ENCODE measurements at places on chromosomes 5 and 9. TPM values are rescaled to one million over a fixed set of nuclear protein-coding genes. Genes with fewer than 3 reads are reported as not detected.

PCA3 gene
- total RNA-seq: 0.26 TPM

ANKRD31 gene
- 0.09 TPM for total RNA-seq

ACOT12 gene
- 0.17 TPM for total RNA-seq

CCL21 gene
- total RNA-seq: not detected

CRB2 gene
- total RNA-seq: not detected

MUSK gene
- 2.1 TPM for total RNA-seq

TAF11L10 gene
- total RNA-seq: not detected

WASHC1 gene
- total RNA-seq: 13.9 TPM

CEL gene
- 0.32 TPM for total RNA-seq

OR1J2 gene
- not detected for total RNA-seq

SPEF2 gene
- 1.2 TPM for total RNA-seq

ZNF367 gene
- 0.09 TPM for total RNA-seq

CWC27 gene
- 14.9 TPM for total RNA-seq

MAST4 gene
- total RNA-seq: 3.9 TPM

SOX30 gene
- total RNA-seq: not detected

GPR150 gene
- total RNA-seq: 0.32 TPM

PAPPA gene
- total RNA-seq: 23.4 TPM

PCDHGB4 gene
- 26.7 TPM for total RNA-seq

PCDHA11 gene
- total RNA-seq: 0.09 TPM

TMC1 gene
- total RNA-seq: under 0.01 TPM

FOXE1 gene
- total RNA-seq: not detected

CARD19 gene
- total RNA-seq: 60.1 TPM

RELL2 gene
- 0.77 TPM for total RNA-seq

KIAA0825 gene
- total RNA-seq: 2.7 TPM

All from bronchial smooth muscle cell (primary cell).